ENCODE measurements at places on chromosomes 11 and 22.

GRCh38 chr22:48445113-48445827 is 1382.4 kb downstream of the BRD1 start:
- DNase-seq, result no peak

GRCh38 chr22:39996732-39997131 is 2.0 kb downstream of the FAM83F start:
- DNase-seq, result no peak

DNA sequence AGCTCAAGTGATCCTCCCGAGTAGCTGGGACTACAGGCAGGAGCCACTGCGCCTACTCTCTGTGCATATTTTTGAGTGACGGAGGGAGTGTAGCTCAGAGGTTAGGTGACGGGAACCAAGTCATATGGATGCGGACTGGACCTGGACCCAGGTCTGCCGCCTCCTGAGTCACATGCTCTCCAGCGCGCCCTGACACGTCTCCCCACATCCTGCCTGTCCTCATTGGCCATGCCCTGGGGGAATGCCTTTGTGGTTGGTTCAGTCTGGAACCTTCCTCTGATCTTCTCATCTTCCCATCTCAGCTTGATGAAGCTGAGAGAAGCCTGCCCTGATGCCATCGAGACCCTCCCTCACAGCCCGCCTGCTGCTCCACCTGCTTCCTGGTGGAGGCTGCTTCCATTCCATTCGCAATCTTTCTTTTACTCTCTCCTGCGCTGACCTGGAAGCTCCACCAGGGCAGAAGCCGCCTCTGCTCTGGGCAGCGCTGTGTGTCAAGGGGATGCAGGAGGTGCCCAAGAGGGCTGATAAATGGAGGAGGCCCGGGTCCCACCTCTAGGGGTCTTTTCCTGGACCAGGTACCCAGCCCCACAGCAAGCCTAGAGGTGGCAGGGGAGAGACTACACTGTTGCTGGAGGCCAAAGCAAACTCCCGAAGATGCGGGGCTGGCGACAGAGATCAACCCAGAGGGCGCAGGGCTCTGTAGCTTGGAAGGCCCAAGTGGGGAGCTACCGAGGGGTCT is 13.9 kb upstream of the BAIAP2L2 start:
- DNase-seq, result peak; percentile 63

GRCh38 chr11:121659811-121660210 is 207.0 kb upstream of the SORL1-AS1 start:
- DNase-seq, result no peak

- DNase-seq, result peak; percentile 3
Measured at GRCh38 chr22:49976439-49977175, 16.0 kb downstream of the PIM3 start.

GRCh38 chr22:37063431-37064420 is 12.2 kb downstream of the KCTD17 start:
- no peak for DNase-seq

DNA sequence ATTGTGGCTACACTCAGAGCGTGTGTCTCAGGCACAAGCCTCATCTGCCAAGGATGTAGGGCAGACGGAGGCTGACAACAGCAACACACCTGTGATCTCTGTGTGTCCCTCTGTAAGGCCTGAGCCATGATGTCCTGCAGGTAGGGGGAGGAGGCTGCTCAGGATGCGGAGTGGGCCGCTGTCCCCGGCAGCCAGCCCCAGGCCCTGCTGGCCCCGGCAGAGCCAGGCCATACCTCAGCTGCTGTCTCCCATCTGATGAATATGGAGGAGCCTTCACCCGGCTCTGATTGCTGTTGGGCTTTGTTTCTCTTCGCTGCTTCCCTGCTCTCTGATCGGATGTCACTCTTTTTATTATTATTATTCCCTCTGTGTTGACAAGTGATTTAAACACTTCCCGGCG is 83.6 kb upstream of the NCAM1 start:
- DNase-seq, result peak; percentile 60

GRCh38 chr11:70230840-70231710 is 28.0 kb downstream of the FADD start:
- no peak for DNase-seq

- no peak for DNase-seq
Measured at GRCh38 chr11:27388869-27389268, 25.9 kb upstream of the CCDC34 start.

GRCh38 chr11:47256374-47256773 is 1.4 kb upstream of the NR1H3 start:
- DNase-seq, result no peak

DNA sequence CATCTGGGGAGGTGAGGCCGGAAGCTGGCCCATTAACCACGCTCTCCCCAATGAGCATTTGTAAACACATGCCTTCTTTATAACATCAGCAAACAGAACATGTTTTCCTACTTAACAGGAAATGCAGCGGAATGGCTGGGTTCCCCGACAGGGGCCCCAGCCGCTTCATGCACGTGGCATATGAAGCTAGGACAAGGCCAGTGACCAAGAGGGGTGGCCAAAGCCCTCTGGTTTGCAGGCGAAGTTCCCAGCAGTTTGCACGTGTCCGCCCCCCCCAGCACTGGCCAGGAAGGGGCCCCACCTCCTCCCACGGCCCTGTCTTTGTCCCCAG is 38.7 kb upstream of the LINC01488 start:
- no peak for DNase-seq

DNA sequence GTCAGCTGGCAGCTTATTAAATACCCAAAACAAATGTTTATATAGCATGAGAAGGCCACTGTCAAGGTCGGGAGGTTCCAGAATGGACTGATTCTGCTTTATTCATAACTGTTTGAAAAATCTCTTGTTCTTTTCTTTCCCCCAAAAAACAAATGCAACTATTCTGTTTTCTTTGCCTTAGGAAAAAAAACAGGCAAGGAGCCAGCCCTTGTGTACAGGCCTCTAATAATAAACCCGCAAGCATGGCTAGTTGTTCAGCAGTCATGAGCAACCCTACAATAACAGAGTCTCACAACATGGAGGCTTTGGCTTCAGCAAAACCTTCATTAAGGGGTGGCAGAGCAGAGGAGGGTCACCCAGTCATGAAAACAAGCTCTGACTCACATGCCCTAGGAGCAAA is 191.7 kb downstream of the KIRREL3 start:
- no peak for DNase-seq

- no peak for DNase-seq
Measured at GRCh38 chr11:65329478-65329877, 4.2 kb upstream of the DPF2 start.

DNA sequence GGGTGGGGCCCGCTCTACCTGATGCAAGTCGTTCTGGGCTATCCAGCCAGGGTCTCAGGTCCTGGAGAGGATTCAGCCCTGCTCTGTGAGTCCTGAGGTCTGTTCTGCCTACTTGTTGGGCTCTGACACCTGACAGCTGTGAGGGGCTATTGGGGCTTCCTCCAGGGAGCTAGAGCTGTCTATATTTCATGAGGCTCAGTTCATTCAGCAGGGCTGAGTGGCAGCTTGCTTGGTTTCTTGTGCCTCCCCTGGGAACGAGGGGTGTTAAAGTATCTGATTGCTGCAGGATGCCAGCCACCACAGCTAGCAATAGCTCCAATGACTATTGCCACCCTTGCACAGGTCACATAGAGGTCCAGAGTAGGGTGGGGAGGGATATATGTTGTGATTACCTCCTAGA is 26.7 kb downstream of the INSC start:
- DNase-seq, result no peak

DNA sequence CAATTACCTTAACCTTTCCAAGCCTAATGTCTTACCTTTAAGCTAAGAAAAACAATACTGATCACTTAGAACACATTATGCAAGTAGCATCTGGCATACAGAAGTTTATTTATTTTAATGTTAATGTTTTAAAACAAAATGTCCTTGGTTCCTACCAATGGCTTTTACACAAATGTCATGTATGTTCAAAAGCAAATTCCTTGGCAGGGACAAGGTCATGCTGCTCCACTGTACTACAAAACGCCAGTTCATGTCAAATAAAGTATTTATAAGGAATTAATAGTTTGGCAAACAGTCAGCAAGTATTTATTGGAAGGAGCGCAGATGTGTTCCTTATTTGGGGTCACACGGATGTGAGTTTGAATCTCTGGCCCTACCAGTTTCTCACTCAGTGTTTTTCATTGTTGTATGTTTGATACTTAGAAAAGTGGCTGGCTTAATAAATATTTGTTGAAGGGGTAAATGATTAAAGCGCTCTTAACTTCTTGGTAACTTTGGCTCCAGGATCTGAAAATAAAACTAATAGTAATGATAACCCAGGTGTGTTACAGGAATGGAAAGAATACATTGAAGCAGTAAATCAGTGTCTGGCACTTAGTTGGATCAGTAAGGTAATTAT is 18.6 kb downstream of the DDI1 start:
- no peak for DNase-seq

- no peak for DNase-seq
Measured at GRCh38 chr22:49550141-49550430, 277.6 kb downstream of the BRD1 start.

DNA sequence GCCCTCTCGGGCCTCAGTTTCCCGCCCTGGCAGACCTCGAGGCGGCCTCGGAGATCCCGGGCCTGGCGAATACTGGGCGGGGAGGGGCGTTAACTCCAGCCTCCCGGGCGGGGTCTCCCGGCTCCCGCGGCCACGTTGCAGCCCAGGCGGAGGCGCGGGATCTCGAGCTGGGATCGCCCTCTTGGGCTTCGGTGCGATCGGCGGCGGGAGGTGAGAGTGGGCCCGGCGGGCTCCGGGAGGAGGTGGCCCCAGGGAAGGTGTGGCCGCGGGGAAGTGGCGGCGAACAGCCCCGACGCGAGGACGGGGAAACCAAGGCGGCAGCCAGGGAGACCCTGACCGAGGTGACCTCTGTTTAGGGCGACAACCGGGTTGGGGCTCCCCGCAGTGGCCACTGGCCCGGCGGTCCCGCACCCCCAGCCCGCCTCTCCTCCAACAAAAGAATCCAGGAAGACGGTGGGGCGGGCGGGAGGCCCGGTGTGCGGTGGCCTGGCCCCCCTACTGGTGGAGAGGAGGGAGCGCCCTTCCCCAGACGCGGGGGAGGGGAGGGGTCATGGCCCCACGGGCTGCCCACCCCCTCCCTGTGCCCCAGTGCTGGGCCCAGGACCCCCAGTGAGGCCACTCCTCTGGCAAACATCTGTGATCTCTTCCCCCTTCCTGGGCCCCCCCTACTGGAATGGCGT is at the start of gene PHETA2:
Gene PHETA2 (plus strand): TSS at position 117 of the 680 bp plus-strand sequence. CDS start 3,046 bp downstream, outside the sequence.
- DNase-seq, result peak; percentile 65

DNA sequence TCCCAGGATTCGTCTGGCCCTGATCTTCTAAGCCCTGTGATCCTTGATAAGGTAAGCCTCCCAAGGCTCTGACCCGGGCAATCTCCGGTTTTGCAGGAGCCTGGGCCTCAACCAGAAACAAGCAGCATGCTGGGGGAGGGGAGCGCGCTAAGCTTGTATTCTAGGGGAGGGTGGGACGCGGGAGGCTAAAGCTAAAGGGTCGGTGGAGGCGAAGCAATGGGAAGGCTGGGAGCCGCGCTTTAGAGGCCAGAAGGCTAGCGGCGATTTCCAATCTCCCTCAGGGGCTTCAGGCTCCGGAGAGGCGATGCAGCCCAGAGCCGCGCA is 753 bp downstream of the PTPN5 start:
- no peak for DNase-seq

GRCh38 chr22:48488149-48488551 is 1339.5 kb downstream of the BRD1 start:
- no peak for DNase-seq

DNA sequence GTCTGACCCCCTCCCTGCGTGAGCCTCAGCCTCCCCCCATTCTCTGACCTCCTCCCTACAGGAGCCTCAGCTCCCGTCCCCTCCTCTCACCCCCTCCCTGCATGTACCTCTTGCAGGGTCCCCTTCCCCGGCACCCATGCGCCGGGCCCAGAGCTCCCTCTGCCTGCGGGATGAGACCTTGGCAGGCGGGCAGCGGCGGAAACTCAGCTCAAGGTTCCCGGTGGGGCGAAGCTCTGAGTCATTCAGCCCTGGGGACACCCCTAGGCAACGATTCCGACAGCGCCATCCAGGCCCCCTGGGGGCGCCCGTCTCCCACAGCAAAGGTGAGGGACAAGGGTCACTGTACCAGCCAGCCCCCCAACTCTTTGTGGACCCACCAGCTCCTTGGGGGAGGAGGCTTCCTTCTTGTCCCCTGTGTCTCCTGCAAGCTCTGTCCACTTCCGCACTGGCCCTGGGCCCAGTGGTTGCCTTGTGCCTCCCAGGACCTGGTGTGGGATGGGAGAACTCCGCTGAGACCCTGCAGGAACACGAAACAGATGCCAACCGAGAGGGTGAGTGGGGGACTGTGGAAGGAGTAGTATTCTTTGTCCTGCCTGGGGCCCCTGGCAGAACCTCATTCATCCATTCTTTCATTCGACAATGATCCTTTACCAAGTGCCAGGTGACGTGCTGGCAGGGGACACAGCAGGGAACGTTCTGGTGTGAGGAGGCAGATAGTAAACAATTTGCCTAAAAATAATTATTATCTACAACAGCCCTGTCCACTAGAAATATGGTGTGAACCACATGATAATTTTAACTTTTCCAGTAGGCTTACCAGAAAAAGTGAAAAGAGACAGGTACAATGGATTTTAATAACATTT is 3.7 kb upstream of the RPS6KA4 start:
- DNase-seq, result peak; percentile 93

GRCh38 chr11:61485080-61485479 is 23.5 kb upstream of the LRRC10B start:
- no peak for DNase-seq

Measured in iPS-NIHi11 (cell line).